ENCODE measurements at places on chromosomes 3 and 15. TPM values are rescaled to one million over a fixed set of nuclear protein-coding genes. Genes with fewer than 3 reads are reported as not detected.

Gene RAB5A
- total RNA-seq: 15.9 TPM

DNA sequence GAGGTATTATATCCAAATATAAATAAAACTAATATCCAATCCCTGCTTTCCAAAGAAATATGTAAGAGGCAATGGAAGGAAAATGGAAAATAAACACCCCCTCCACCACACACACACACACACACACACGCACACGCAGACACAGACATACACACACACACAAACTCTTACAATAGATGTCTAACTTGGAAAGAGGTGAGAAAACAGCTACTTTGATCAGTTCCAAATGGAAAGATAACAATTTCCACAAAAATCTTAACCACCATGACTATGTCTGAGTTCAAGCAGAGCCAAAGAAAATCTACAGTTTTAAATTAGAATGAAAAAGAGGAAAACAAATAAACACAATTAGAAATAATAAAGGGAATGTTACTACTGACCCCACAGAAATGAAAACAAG is 285.3 kb upstream of the TGFBR2 start:
- no peak for DNase-seq

DNA sequence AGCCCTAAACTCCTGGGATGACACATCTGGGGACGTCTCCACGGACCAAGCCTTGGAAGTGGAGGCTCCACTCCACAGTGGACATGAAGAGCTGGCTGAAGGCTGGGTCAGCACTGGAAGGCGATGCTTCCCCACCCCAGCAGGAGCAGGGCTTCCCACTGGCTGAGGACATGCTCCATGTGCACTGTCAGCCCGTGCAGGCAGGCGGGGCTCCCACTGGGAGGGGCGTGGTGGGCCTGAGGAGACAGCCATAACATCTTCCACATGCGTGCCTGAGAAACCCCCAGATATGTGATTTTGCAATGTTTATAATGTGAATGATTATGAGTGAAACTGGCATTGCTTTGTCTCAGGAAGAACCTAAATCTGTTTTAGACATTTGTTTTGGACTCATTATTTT is 231.3 kb downstream of the KLF13 start:
- no peak for DNase-seq

- DNase-seq: no peak
Observed at GRCh38 chr3:112889357-112889756, 42.7 kb upstream of the CD200R1L start.

- DNase-seq: no peak
Observed at GRCh38 chr3:126773167-126773566, 69.1 kb downstream of the CHCHD6 start.

GRCh38 chr3:57652203-57652602 is 40.7 kb downstream of the DENND6A start:
- no peak for DNase-seq

DNA sequence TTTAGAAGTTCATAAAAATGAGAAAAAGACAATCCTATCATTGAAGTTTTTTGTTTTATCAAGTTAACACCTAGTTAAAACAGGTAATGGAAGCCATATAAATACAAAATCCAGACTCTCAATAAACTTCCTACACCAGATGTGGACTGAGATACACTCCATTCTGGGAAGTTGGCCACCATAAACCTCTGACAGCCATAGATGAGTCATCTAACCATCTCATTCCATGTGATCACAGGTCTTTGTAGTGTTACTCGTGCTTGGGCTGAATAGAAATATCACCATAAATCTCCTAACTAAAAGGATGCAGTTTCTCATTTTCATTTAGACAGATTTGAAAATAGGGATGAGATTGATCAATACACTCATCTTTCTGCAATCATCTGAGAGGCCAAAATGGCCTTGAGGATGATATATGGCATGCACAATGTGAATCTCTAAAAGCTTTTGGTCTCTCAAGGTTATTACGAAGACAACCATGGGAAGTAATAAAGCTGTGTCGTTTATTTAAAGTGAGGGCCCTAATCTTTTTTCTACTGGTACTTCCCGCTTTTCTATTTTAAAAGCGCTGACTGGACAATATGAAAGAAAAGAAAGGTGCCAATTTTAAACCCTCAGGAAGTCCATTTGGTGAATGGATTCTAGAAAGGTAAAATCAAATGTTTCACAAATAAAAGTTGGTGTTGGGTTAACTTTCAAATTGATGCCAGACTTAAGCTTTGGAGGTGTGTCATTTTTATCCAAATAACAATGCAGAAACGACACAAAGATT is 155.5 kb downstream of the POLR2M start:
- DNase-seq: peak; percentile 72

DNA sequence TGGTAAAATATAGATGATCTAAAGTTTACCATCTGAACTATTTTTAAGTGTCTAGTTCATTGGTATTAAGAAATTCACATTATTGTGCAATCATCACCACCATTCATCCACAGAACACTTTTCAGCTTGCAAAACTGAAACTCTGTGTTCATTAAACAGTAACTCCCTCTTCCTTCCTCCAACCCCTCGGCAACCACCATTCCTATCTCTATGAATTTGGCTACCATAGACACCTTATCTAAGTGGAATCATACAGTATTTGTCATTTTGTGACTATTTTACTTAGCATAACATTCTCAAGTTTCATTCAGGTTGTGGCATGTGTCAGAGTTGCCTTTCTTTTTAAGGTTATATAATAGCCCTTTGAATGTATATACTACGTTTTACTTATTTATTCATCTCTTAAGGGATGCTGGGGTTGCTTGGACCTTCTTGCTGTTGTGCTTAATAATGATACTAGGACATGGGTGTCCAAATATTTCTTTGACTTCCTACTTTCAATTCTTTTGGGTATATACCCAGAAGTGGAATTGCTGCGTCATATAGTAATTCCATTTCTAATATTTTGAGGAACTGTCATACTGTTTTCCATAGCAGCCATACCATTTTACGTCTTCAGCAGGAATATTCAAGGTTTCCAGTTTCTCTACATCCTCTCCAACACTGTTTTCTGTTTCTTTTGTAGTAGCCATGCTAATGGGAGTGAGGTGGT is 20.9 kb downstream of the KAT2B start:
- no peak for DNase-seq

DNA sequence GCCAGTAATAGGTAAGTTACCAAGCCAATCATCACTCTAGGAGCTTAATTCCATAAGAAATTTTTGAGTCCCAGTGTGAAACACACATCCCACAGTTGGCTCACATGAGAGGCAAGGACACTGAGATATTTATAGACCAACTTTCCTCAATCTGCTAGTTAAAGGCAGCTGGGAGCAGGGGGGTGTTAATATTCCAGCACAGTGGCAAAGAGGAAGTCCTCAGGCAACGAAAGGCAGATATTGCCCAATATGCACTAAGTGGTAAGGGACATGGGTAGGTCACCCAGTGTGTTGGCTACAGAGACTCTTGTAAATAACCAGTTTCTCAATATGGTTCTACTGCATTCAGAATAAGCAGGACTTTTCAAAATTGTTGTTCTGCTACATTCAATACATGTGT is 61.0 kb downstream of the TOP2B start:
- DNase-seq: peak; percentile 75
